ENCODE measurements at places on chromosomes 4 and X.
A peak's percentile ranks its signal among the peaks of the same experiment; 100 is the strongest.

DNA sequence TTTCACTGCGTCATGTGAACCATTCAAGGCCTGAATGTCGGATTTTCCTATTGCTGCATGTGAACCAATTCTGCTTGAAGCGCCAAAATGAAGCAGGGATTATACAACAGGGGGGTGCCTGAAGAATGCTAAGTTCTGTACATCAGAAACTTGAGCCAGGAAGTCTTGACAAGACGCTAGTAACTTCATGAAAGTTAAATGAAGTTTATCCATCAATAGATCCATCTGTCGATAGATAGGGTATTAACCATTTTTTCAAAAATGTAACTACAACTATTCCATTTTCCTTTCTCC is 590 bp upstream of the NAF1 start:
- no peak for DNase-seq

GRCh38 chr4:150038335-150039076 is 39.7 kb upstream of the DCLK2 start:
- DNase-seq = no peak

DNA sequence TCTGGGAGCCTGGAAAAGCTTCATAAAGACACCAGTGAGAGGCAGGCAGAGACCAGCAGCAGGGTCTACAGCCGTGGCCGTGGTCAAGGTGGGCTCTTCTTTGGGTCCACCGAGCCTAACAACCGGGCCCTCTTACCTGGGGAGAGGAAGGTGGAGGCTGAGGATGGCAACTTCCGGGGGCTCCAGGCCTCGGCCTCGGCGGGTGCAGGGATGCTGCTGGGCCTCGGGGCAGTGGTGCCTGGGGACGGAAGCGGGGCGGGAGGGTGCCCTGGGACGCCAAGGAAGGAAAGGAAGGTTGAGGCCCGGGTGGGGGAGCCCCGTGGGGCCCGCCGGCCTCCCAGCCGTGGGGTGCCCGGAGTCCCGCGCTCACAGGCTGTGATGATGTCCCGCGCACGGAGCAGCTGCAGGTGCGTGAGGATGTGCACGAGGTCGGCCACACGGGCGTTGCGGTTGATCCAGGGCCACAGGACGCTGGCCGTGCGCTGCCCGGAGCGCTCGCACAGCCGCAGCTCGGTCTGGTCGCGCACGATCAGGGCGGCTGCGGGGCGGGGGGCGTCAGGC is 561 bp downstream of the IRAK1 start:
- DNase-seq = peak; percentile 66

DNA sequence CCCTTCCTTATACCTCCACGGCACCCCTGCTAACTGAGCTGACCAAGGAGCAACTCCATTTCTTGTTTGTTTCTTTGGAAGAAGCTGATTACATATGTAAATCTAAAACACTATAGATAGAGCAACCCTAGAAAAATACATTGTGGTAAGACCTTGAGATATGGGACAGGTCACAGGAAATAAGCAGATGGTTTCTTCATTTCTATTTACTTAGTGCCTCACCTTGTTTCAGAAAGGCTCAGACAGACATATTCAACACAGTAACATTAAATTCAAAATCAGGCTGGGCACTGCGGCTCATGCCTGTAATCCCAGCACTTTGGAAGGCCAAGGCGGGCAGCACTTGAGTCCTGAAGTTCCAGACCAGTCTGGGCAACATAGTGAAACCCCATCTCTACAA is 47.3 kb downstream of the IRF2 start:
- DNase-seq = no peak

GRCh38 chr4:86587381-86588140 is 6.6 kb upstream of the PTPN13 start:
- no peak for DNase-seq

DNA sequence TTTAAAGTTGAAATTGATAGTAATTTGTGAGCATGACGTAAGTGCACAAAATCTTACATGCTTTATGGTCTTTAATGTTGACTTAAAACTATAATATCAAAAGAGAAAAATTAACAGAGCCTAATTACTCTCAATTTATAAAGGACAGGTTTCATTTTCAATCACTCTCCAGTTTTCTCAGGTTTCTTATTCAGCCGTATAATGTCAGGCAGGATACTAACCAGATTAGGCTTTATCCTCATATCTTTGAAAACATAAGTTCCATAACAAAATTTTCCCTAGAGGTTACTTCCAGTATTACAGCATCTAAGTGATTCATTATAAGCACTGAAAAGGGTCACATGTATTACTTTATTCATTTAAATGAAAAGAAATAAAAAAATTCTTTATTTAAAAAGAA is 492.1 kb downstream of the PACRGL start:
- no peak for DNase-seq

- no peak for DNase-seq
These were observed 18.3 kb upstream of the NUP54 start for GRCh38 chr4:76166480-76166879.

DNA sequence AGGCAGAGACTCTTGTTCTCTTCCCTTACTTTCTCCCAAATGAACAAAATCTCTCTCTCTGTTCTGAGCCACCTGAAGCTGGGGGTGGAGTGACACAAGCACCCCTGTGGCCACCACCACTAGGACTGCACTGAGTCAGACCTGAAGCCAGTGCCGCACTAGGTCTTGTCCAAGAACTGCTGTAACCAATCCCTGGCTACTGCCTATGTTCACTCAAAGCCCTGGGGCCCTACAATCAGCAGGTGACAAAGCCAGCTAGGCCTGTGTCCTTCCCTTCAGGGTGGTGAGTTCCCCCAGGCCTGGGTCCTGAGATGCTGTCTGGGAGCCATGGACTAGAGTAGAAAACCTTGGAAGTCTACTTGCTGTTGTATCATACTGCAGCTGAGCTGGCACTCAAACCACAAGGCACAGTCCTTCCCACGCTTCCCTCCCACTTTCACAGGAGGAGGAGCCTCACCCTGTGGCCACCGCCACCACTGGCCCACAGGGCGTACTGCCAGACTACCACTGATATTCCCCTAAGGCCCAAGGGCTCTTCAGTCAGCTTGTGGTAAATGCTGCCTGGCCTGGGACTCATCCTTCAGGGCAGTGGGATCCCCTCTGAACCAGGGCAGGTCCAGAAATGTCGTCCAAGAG is 119.1 kb downstream of the RTL9 start:
- DNase-seq = no peak

- no peak for DNase-seq
These were observed 77.1 kb downstream of the CNOT6L start for GRCh38 chr4:77742054-77742453.

DNA sequence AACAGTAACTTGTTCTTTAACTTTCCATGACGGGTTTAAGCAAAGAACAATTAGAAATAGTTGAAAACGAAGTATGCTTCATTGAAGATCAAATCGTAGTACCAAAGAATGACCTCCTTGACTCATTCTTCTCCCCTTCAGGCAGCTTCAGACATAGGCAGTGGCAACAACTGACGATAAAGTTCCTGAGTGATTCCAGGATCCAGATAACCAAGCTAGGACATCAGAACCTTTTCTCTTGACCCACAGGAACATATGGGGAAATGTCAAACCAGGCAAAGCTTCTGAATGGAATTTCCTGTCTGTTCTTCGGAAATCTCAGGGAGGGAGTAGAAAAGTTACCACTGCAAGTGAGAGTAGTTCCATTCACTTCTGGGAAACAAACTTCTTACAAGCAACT is 74.2 kb downstream of the HS3ST1 start:
- no peak for DNase-seq

DNA sequence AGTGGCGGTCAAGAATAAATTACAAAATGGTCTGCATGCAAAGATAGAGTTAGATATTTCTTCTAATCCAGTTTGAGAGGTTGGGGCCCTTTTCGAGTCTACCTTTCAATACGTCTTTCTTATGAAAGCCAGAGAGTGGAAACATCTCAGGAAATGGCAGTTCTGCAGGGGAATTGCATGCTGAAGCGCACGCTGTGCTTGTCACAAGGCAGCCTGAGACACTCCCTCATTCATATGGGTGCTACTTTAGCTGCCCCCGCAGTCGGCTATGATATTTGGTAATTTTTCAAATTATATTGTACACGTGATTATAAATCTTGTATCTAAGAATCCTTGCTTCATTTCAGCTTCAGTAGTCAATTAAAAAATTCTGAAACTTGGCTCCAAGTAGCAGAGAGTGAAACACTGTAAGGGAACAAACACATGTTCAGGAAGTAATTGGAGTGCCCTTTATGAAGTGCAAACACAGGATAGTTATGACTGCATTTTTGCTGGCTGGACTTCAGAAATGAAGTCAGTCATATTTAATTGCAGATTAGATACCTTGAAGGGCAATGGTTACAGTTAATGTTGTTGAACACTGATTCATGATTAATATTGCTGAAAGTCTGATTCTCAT is 145.5 kb upstream of the NAP1L5 start:
- DNase-seq = no peak

- no peak for DNase-seq
These were observed 16.9 kb upstream of the ZIC3 start for GRCh38 chrX:137549073-137549472.

GRCh38 chr4:38242822-38243387 is 282.7 kb downstream of the PTTG2 start:
- DNase-seq = no peak

DNA sequence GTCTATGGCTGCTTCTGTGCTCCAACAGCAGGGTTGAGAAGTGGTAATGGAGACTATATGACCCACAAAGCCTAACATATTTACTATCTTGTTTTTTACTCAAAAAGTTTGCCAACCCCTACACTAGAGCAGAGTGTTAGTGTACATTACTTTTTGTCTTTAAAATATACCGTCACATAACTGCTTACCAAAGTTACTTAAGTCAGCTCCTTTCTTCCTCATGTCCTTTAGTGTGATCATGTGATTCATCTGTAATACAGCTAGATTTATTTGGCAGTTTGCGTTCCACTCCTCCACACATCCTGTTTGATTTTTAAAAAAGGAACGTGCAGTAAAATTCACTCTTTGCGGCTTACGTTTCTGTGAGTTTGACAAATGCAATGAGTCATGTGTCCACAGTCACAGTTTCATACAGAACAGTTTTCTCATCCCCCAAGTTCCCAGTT is 162.4 kb upstream of the GPRIN3 start:
- no peak for DNase-seq

GRCh38 chr4:159297091-159297490 is 194.2 kb downstream of the RAPGEF2 start:
- no peak for DNase-seq

GRCh38 chrX:39721566-39722279 is 376.0 kb downstream of the BCOR start:
- no peak for DNase-seq

- no peak for DNase-seq
These were observed 332.9 kb downstream of the EPHA5 start for GRCh38 chr4:65337371-65337770.

DNA sequence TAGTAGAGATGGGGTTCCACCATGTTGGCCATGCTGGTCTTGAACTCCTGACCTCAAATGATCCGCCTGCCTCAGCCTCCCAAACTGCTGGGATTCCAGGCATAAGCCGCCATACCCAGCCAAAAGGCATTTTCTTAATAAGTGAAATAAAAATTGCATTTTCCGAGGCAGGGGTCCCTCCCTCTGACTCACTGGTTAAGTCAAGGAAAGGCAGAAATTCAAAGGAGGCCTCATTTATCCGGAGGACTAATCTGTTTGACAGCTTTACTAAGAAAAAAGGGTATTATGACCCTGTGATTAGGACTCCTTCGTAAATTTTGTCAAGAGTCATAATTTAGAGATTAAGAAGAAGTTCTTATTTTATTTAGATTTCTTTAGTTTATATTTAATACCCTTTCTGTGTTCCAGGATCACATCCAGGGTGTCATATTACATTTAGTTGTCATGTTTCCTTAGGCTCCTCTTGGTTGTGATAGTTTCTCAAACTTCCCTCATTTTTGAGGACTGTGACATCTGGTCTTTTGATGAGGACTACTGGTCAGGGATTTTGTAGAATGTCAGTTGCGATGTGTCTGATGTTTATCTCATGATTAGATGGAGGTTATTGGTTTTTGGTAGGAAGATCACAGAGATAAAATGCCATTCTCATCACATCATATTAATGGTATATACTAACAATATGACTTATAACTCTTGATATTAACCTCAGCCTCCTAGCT is 753.7 kb upstream of the AMOT start:
- DNase-seq = no peak

DNA sequence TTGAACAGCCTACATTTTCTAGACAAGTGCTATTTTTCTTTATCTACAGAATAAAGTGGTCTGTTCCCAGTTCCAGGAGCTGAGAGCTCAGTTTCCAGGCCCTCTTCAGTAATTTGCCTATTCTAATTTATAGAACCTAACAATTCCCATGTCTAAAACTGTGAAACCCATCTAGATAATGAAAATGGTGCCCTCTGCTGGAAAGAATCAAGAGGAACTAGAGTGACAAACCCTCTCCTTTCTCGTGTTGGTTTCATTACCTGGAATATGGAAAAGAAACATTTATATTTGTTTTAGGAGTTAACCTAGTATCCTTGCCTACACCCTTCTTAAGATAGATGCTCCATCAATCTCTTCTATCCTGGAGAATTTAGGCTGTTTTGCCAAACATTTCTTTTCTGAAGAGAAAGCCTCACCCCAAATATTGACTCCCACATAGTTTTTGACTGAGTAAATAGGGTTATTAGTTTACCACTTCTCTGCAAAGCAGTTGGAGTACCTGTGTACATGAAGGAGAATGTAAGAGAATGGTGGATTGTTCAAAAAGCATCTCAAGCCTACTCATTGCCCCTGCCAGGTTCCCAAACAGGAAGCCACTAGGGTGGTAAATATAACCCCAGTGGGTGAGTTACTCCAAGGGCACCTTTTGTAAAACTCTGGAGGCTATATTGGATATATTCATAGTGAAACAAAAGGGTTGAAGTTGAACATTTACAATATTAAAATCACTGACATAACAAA is 121.6 kb downstream of the RASL11B start:
- no peak for DNase-seq

GRCh38 chr4:139971111-139971510 is 182.9 kb downstream of the MAML3 start:
- no peak for DNase-seq

DNA sequence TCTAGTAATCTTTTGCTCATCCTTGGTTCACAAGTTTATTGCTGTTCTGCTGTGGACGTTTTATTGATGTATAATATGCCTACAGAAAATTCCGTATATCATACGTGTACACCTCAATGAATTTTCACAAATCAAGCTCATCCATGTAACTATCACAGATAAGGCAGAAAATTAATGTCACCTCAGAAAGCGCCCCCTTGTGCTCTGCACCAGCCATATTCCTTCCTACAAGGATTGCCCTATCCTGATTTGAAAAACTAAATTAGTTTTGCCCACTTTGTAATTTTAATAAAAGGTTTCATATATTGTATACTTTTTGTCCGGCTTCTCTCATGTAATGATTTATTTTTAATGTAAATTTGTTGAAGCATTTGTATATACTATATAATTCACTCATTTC is 390.8 kb downstream of the ADGRL3 start:
- no peak for DNase-seq

- peak; percentile 78 for DNase-seq
These were observed 34.7 kb downstream of the SLC25A5 start for GRCh38 chrX:119502727-119503483.

DNA sequence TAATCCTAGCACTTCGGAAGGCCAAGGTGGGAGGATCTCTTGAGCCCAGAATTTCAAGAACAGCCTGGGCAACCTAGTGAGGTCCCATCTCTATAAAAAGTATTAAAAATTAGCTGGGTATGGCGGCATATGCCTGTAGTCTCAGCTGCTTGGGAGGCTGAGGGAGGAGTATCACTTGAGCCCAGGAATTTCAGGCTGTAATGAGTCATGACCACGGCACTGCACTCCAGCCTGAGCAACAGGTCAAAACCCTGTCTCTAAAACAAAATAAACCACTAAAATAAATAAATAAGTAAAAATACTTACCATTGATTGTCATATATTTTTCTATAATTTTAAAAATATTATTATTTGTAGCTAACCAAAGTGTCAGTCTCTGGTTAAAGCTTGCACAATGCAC is 315.6 kb upstream of the SMIM31 start:
- no peak for DNase-seq

GRCh38 chr4:54063737-54064316 is 578 bp downstream of the CHIC2 start:
- peak; percentile 74 for DNase-seq
